CD8-positive, alpha-beta memory T cell (primary cell): ENCODE measurements at places on chromosomes 6 and 20.

- no peak overlapping the region for H3K27ac ChIP-seq
- no peak overlapping the region for H3K4me3 ChIP-seq
- DNase-seq, result no peak
- H3K27me3 ChIP-seq, result no peaks in the 10 kb centered on the region
- no peaks in the 10 kb centered on the region for H3K36me3 ChIP-seq
These were observed 63.0 kb downstream of the HIVEP1 start for GRCh38 chr6:12075067-12075563.

DNA sequence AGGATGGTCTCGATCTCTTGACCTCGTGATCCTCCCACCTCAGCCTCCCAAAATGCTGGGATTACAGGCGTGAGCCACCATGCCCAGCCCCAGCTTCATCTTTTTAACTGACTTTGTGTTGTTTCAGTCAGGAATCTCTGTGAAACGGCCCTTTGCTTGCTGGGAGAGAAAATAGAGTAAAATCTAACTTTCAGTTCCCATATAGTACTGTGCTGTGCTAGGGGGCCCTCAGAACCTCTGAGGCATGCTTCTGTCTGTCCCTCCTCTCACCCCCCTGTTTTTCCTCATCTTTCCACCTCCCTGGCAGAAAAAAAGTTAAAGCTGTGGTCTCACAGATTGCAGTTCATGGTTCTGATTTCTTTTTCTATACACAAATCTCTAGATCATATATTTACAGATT lies 48.4 kb downstream of the LRP11 start:
- H3K27me3 ChIP-seq, result no peaks in the 10 kb centered on the region
- no peaks in the 10 kb centered on the region for H3K4me1 ChIP-seq
- H3K27ac ChIP-seq, result no peak overlapping the region
- no peak for DNase-seq
- H3K4me3 ChIP-seq, result no peak overlapping the region

GRCh38 chr6:13453771-13454251 lies 33.6 kb downstream of the GFOD1 start:
- peaks cover 29% of the 10 kb centered on the region for H3K4me1 ChIP-seq
- no peak for DNase-seq
- H3K4me3 ChIP-seq, result no peak overlapping the region

- no peaks in the 10 kb centered on the region for H3K36me3 ChIP-seq
- DNase-seq, result no peak
- H3K27me3 ChIP-seq, result peaks cover 4% of the 10 kb centered on the region
These were observed 5.1 kb downstream of the KIAA1755 start for GRCh38 chr20:38255393-38255792.

DNA sequence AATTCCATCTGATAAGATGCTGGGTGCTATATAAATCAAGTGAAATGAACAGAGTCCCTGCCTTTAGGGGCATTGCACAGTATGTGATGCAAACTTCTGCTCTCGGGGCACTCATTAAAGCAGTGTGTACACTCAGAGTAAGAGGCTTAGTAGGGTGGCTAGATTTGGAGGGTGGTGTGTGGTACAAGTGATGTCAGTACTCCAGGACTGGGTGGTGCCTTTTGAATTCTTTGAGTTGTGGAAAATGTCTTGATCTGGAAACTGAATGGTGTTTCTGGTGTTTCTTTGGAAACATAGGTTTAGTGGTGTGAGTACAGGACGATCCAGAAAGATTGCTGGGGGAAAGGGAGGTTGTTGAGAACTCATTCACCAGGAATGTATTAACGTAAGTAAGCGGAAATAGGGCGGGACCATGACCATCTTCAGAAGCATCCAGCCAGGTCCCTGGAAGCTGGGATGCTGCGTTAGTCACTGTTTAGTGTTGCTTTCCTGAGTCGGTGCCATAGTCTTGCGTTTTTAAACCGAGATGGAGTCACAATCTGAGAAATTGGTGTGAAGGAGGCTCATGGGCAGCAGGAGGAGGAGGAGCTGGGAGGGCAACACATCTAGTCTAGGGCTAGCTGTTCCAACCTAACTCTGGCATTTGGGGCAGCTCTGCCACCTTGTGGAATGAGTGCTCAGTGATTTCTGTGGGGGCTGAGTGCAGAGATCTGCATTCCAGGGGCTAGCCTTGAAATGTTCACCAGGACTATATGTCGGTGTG lies 70.3 kb downstream of the SCAND1 start:
- H3K27me3 ChIP-seq, result no peaks in the 10 kb centered on the region
- H3K36me3 ChIP-seq, result no peaks in the 10 kb centered on the region
- H3K4me3 ChIP-seq, result no peak overlapping the region
- H3K4me1 ChIP-seq, result peaks cover 4% of the 10 kb centered on the region
- peak; percentile 20 for DNase-seq

DNA sequence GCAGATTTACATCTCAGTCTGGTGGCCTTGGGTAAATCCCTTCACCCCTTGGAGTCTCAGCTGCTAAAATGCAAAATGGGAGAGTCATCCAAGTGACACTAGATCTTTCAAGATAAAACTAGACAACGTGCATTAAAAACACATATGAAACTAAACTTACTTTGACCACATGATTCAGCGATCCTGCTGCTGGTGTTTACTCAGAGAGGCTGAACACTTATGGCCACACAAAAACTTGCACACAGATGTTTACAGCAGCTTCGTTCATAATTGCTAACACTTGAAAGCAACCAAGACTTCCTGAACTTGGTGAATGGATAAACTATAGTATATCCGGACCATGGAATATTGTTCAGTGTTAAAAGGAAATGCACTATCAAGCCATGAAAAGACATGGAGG lies 55.3 kb upstream of the GPR6 start:
- no peaks in the 10 kb centered on the region for H3K4me1 ChIP-seq
- no peak for DNase-seq
- no peaks in the 10 kb centered on the region for H3K36me3 ChIP-seq
- H3K27ac ChIP-seq, result no peak overlapping the region
- no peak overlapping the region for H3K4me3 ChIP-seq
- no peaks in the 10 kb centered on the region for H3K27me3 ChIP-seq

DNA sequence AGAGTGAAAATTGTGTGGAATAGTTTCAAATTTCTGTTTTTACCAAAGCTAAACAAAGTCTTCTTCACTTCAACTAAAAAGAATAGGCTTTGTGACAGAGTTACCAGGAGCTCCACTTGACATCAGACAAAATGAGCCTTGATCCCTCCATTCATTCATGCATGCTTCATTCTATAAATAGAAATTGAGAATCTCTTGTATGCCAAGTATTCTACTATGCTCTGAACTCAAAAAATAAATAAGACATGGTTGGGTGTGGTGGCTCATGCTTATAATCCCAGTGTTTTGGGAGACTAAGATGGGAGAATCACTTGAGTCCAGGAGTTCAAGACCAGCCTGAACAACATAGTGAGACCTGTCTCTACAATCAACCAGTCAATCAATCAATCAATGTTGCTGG lies 236.6 kb upstream of the FAM83B start:
- DNase-seq, result no peak
- no peaks in the 10 kb centered on the region for H3K4me1 ChIP-seq
- no peaks in the 10 kb centered on the region for H3K36me3 ChIP-seq
- no peaks in the 10 kb centered on the region for H3K27me3 ChIP-seq
- H3K27ac ChIP-seq, result no peak overlapping the region

DNA sequence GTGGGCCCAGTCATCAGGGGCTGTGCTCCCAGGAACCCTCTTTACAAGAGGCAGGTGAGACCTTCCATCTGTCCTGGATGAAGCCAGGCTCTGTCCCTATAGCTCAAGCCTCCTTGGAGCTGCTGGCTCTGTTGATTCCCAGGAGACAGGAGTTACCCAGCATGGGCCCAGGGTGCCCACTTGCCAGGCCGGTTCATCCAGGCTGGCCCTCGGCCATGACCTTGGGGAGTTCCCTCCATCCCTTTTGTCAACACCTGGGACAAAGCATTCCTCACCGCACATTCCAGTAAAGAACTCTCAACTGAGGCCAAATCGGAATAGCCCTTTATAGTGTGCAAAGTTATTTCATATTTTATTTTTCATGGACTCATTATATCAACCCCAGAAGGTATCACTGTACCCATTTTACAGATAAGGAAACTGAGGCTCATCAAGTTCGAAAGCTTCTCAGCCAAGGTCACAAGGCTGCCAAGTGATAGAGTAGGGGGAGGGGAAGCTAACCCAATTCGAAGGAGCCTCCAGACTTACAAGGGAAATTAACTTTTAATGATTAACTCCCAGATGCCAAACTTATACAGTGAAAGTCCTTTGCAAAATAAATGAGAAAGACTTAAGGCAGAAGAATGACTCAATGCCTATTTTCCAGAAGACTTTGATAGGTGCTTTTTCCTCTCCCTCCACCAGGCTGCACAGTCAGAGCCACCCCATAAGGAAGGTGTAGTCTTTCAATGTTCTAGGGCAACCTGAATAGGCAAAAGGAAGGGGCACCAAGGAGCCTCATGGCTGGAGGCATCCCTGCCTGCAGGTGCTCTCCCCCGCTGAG lies 18.5 kb downstream of the SDC4 start:
- H3K27ac ChIP-seq, result no peak overlapping the region
- no peak for DNase-seq
- no peaks in the 10 kb centered on the region for H3K4me1 ChIP-seq
- H3K27me3 ChIP-seq, result no peaks in the 10 kb centered on the region

DNA sequence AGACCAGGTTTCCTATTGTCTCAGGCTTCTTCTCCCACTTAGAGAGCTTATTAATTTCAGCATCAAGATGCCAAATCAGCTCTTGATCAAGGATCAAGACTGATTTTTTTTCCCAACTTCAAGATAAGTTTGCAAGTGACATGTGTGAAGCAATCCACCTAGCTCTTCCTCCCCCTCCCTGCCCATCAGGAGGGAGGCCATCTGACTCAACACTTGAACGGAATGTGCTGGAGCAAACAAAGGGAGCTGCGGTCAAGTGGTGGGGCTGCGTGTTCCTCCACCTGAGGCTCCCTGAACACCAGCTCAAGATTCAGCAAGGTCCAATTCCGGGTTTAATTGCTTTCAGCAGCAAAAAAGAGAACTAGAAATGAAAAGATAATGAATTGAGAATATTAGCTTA lies 38.7 kb downstream of the TTI1 start:
- no peak overlapping the region for H3K27ac ChIP-seq
- no peaks in the 10 kb centered on the region for H3K27me3 ChIP-seq
- peaks cover 45% of the 10 kb centered on the region for H3K36me3 ChIP-seq
- H3K4me3 ChIP-seq, result no peak overlapping the region
- no peak for DNase-seq

DNA sequence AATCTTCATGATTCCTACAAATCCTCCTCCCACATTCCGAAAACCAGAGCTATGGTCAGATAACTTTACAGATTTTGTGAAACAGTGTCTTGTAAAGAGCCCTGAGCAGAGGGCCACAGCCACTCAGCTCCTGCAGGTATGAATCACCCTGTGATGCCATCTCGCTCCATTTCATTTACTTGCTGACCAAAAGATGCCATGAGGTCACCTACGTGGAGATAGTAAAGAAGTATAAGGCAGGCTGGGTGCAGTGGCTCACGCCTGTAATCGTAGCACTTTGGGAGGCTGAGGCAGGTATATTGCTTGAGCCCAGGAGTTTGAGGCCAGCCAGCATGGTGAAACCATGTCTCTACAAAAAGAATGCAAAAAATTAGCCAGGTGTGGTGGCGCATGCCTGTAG lies 30.9 kb downstream of the STK4 start:
- H3K4me3 ChIP-seq, result no peak overlapping the region
- peaks cover 66% of the 10 kb centered on the region for H3K36me3 ChIP-seq
- H3K27me3 ChIP-seq, result no peaks in the 10 kb centered on the region
- H3K4me1 ChIP-seq, result peaks cover 32% of the 10 kb centered on the region

- peak; percentile 40 for DNase-seq
- no peaks in the 10 kb centered on the region for H3K36me3 ChIP-seq
These were observed 30.8 kb downstream of the SF3B5 start for GRCh38 chr6:144064402-144065212.

DNA sequence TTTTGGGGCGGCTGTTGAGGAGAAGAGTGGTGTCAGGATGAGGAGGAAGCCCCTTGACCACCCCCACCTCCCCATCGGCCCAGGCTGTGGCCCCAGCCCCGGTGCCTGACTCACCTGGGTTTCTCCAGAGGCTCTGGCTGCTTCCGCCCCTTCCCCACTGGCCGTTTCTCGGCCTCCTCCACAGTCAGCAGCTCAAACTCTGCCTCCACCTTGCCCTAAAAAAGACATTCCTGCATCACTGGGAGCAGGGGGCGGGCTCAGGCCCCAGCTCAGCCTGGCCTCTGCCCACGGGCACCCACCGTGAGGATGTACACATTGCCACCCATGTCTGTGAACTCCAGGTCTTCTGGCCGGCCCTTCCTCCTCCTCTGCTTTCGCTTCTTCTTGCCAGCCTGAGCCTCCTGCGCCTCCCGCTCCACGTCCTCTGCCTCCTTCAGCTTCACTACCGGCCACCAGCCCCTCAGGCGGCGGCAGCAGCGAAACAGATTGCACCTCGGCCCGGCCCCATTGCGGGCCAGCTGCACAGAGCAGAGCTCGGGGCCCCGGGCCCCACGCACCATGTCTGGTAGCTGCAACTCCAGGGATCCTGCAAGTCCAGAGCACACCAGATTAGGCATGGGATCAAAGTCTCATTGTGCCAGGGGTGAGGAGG lies 17.3 kb downstream of the ERGIC3 start:
- no peaks in the 10 kb centered on the region for H3K4me1 ChIP-seq
- H3K27me3 ChIP-seq, result no peaks in the 10 kb centered on the region
- no peak overlapping the region for H3K4me3 ChIP-seq
- no peak overlapping the region for H3K27ac ChIP-seq

GRCh38 chr20:47265214-47265613 lies 91.3 kb downstream of the ZMYND8 start:
- H3K4me3 ChIP-seq, result no peak overlapping the region
- no peaks in the 10 kb centered on the region for H3K4me1 ChIP-seq
- DNase-seq, result no peak

DNA sequence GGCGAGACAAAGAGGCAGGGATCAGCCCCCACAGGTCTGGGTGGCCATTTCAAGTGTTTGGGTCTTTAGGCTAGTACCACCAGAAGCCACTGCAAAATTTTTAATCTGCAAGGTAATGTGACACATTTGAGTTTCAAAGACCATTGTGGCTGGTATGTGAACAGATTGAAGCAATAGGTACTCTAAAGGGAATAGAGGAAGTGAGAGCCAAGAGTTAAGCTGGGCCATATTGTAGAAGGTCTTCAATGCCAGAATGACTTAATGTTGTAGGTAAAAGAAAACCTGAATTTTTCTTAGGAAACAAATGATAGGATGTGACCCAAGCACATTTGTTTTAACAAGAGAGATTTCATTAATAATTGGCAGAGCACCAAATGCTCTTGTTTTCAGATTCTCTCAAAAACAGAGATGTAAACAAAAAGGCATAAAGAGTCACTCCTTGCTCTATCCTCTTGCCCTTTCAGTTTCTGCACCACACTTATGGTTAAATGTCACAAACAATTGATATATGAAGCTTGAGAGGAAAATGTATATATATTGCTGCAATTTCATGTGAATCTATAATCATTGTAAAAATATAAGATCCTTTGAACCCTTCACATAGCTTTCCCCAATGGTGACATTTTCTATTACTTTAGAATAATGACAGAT lies 307.1 kb upstream of the PLN start:
- DNase-seq, result no peak
- H3K4me3 ChIP-seq, result no peak overlapping the region
- H3K4me1 ChIP-seq, result no peaks in the 10 kb centered on the region
- H3K27ac ChIP-seq, result no peak overlapping the region
